ENCODE measurements at places on chromosomes 2 and 18.

DNA sequence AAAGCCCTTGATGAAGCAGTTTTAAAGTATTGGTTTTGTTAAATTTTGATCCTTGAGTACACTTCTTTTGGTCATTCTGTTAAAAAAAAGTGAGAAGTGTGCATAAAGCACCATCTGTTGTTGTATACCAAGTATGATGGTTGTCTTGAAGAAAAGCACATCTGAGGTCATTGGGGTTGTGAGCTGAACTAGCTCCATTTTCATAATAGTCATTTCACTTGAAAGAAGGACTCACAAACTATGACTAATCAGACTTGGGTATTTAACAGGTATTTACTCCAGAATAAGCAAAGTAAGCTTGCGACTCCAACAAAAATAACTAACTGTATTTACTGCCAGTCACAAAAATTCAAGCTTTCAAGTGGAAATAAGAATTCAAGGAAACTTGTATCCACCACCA is 35.1 kb downstream of the CHN1 start:
- DNase-seq, result peak; percentile 13

DNA sequence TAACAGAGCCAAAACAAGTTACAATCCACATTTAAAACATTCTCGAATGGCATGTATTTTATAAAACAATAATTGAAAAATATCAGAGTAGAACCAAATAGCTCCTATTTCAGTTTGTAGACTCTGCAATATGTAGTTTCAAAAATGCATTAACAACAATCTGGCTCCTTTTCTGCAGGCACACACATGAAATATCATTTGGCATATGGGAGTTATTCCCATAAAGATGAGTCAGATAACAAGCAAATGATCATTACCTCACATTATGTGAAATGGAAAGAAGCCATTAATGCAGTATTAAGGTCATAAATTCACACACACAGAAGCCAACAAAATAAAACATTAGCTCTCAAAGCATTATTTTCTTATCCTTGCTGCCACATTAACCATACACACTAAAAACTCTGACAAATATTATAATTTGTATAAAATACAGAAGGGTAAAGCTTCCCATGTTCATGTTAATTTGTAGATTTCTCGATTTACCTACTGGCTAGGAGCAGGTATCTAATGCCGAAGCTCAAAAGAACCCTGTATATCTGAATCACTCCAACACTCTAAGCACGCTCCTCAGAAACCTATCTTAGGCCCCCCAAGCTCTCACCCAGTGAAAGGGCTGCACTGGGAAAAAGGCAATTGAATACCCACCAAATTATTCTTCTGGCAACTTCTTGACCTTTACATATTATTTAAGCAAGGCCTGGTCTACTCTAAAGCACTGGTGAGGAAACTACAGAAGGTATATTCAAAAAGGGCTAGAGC is 13.8 kb downstream of the NBAS start:
- DNase-seq, result no peak

GRCh38 chr2:212811921-212812320 is 273.3 kb upstream of the ERBB4 start:
- no peak for DNase-seq

DNA sequence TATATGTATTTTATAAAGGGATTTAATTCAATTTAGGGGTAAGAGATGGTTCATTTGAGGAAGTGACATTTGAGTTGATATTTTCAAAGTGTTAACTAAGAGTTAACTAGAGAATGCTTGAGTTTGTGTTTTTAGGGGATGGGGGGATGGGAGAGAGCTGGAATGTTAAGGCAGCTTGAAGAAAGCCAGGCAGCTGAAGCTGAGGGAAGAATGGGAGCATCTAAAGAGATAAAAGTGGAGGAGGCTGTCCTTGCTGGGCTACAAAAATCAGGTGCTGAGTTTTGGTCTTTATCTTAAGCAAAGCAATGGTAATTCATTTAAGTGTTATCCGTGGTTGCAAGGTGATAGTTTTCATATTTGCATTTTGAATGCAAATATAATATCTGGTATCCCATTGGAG is 9.2 kb downstream of the CHST9 start:
- DNase-seq, result no peak

DNA sequence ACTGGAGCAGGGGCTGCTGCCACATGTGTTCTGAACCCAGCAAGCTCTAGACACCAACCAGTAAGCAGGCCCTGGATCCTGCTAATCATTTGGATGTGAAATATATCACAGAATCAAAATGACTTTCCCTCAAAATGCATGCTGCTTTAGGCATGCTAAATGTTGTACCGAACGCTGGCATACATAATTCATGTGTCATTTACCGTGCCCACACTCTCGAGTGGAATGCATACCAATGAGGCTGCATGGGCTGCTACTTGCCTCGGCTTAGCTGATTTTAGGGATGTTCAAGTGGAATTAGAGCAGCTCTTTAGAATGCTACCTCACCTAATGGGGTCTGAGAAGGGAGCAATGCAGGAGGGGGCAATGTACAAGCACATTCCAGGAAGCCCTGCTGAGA is 509.6 kb upstream of the RAB6C start:
- DNase-seq, result no peak

DNA sequence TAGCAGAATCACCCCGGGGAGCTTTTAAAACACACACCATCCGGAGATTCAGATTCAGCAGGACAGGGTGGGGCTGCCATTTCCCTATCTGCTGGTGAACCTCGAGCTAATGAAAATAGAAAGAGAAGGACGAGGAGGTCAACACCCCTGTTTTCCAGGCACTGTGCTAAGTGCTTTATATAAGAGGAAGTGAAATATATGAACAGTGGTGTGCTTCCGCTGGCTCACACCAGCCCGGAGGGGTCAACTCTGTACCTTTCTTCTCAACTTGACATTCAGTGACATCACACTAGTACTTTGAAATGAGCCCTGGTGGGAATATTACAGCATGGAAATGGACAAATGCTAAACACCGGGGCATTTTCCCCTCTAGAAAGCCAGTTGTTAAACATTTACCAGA is 108.3 kb upstream of the LTBP1 start:
- DNase-seq, result no peak

DNA sequence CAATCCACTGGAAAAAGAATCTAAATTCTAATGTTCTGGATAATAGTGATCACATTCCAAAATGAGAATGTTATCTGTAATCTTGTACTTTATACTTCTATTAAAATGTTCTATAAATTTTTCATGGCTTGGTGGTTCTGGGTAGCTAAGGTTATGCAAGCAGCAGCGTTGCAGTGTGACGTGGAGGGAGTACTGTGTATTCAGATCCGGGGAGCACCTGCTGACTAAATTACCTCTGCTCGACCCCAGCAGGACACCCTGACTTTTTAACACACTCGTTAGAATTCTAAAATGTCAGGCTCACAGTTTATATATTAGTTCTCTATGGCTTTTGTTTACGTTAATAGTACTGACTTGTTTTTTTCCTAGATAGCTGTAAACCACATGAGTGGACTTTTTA is 13.0 kb downstream of the ATIC start:
- no peak for DNase-seq

GRCh38 chr2:190533968-190534309 is 583 bp downstream of the NEMP2 start:
- no peak for DNase-seq

Data from HFFc6 (cell line).